ENCODE measurements at places on chromosomes 5 and 9.

- DNase-seq: no peak
These were observed 11.2 kb downstream of the RXRA start for GRCh38 chr9:134337469-134337868.

DNA sequence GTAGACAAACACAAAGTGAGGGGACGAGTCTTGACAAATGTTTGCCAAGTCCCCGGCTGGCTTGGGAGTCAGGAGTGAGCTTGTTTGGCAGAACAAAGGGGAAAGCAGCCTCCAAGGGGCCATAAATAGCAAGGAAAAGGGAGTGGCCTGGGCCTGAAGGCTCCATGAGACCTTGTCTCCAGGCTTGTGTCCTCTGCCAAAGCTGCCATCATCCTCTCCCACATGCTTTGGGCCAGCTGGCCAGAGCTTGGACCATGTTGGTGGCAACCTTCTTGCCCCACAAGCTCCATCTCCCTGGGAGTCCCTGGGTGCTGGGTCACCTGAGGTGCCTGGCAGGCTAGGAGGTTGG, 13.3 kb upstream of the PITX1 start:
- DNase-seq: no peak

DNA sequence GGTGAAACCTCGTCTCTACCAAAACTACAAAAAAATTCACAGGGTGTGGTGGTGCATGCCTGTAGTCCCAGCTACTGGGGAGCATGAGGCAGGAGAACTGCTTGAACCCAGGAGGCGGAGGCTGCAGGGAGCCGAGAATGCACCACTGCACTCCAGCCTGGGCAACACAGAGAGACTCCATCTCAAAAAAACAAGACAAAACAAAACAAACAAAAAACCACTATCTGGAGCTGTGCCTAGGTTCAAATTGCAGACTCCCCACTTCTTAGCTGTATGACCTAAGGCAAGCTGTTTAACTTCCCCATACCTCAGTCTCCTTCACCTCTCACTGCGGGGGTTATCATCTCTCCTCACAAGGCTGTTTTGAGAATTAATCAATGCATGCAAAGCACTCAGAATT, 68.0 kb downstream of the MAPKAP1 start:
- no peak for DNase-seq

DNA sequence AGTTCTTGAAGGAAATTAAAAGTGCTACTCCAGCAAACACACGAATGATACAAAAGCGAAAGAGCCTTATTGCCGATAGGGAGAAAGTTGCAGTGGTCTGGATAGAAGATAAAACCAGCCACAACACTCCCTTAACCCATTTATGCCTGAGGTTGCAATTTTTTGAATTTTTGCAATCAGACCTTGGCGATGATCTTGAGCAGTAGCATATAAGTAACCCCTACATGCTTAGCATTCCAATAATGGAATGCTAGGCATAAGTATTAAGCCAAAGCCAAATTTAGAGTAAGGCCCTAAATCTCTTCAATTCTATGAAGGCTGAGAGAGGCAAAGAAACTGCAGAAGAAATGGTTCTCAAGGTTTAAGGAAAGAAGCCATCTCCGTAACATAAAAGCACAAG, 153.5 kb downstream of the SLC28A3 start:
- no peak for DNase-seq

DNA sequence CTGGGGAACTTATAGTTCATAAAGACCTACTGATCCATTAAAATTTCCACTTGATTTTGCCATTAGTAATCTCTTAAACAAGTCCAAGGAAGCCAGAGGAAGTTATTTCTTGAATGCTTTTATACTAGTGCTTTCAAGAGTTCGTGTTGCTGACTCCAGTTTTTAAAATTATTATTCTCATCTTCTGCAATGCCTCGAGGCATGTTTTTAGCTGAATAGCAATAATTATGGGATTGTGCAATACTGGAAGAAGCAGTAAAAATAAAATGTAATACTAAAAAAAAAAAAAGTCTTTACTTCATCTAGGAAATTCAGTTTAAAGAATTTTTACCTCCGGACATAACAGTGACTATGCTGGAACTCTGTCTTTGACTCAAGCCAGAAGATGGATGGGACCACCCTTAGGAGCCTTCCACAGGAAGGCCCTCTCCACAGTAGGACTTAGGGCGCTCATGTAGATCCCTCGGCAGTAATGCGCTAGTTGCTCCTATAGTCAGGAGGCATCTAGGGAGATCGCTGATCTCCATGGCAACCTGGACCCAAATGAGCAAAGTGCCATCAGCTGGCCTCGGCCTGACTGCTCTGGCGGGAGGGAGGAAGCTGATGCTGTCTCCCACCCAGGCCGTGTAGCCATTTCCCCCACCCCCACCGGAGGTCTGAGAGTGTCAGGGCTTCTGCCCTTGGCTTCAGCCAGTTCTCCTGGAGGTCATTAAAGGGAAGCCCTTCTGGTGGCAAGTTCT, 56.7 kb downstream of the DAPK1 start:
- DNase-seq: no peak

DNA sequence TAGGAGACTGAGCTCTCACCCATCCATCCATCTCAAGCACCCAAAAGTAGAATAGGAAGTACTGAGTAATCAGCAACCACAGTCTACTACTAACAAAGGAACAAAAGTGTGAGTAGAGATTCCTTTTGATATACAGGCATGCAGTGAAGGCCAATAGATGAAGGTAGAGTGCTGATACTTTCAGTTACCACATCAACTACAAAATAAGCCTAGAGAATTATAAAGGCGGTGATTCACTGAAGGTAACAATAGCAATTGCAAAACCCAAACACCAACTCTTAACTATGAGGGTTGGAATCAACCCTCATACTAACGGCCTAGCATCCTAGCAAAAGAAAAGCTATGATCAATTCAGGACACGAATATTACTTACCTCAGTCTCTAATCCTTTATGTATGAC, 992.6 kb downstream of the DNAH5 start:
- no peak for DNase-seq

DNA sequence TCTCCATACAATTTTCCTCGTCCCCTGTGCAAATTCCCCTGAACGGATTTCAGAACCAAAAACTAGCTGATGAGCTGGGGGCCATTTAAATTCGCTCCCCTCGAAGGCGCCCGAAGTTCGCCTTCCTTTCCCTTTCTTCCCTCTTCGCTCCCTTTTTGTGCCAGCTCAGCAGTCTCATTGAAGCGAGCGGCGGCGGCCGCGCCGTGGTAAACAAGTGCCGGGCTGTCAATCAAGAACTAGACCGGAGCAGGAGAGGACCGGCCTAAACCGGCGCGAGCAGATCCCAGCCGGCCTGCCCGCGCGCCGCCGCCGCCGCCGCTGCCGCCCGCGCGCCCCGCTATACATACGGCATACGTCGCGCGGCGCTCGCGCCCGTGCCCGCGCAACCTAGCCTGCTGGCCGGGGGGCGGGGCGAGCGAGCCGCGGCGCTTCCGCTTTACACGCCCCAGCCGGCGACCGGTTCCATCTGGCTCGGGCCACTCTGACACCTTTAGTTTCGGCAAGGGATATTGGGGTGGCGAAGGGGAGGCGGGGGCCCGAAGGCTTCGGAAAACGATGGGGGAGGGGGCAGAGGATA, 3.1 kb downstream of the ARRDC3 start:
- peak; percentile 80 for DNase-seq

DNA sequence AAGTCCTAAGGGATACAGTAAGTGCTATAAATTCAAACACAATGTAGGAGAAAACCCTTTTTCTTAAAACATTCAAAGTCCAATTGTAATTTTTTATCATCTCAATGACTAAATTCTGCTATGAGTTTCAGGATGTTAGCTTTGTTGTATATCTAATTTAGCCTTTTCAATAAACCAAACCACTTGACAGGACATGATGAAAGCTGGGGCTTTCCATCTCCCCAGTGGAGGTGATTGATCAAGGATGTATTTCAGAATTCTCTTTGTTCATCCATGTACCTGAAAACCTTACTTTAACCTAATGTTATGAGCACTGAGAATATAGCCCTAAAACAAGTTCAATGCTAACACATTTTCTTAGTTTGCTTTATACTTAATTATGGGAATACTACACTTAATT, 639.0 kb upstream of the ITGA1 start:
- DNase-seq: no peak

GRCh38 chr5:90170261-90170660, 239.3 kb downstream of the CETN3 start:
- DNase-seq: no peak

- no peak for DNase-seq
These were observed 19.2 kb downstream of the PRRC1 start for GRCh38 chr5:127536687-127537086.

DNA sequence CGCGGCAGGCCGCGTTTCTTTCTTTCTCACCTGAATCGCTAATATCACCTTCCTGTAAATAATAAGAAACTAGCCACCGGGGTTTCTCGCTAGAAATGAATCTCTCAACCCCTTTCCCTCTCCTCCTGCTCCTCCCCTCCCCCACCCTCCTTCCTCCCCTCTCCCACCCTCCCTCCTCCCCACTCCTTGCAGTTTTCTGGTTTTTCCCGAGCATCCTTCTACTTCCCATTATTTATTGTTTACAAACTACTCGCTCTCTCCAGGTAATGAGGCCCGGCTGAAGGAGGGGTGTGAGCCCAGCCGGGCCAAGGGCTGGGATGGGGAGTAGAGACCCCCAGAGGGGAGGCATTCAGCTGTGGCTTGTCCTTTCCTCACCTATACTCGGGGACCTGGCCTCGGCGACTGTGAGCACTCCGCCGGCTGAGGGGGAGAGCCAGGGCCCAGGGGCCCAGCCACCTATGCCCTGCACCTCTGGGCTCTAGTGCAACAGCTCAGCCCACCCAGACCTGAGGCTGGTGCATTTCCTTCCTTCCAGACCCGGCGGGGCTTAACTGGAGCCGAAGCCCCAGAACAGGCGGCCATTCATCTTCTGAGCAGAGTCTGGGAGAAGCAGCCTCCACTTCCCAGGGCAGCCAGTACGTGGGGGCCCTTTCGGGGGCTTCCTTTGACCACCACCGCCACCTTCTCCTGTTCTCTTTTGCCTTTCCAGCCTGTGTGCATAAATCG, 2.1 kb upstream of the IRX4 start:
- DNase-seq: no peak

DNA sequence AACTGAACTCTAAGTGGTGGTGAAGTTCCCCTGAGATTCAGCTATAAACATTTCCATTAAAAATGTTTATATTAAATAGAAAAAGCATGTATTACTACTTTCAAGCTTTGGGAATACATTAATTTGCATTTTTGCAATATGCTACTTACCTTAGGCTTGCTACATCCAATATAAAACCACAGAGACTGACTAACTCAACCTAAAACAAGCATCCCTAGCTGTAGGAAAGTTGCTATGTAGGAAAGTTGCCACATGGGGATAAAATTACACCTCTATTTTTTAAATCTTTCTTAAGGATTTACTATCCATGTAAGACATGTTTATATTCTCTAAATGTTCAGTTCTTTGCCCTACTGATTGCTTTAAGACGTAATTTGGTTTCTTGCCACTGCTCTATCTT, 12.8 kb downstream of the SCAMP1 start:
- no peak for DNase-seq

DNA sequence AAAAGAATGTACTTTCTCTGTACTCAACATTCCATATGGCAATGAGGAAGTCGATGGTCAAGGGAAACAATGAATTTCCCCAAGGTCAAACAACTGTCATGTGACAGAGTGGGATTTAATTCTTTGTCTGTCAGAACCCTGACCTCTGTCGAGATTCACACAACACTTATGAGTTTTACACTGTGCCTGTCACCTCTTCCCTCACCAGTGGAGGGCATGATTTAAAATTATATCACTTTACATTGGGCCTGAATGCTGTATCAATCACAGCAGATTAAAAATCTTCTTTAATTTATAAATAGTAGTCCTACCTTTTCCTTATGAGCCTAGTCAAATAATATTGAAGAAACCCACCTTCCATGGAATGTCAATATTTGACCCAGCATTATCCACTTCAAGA, 276.7 kb downstream of the CDH10 start:
- DNase-seq: no peak

DNA sequence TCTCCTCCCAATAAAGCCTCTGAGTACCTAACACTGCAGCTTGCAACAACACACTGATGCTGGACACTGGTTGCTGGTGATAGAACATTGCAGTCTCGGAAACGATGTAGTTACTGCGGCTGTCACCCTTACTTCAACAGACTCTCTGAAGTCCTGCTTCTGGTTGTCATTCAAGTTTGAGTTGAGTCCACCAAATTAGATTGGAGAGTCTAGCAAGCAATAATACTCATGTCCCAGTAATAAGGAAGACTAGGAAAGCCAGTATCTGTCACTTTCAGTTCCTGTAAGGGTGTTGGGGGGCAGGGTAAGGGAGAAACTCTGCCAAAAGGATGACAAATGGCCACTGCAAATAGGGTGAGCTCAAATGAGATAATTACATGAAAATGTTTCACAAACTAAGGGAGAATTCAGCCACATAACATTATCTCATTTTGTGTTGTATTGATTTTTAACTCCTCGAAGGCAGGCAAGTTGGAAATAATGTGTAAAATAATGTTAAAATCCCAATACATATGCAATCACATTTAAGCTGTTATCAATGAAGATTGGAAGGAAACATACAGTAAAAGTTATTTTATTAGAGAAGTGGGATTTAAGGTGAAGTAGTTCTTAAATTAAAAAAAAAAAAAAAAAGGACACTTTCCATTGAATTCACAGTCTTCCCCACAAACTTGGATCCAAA, 849 bp upstream of the IFT74 start:
- no peak for DNase-seq

GRCh38 chr9:98750364-98751060, 41.8 kb upstream of the GABBR2 start:
- no peak for DNase-seq

DNA sequence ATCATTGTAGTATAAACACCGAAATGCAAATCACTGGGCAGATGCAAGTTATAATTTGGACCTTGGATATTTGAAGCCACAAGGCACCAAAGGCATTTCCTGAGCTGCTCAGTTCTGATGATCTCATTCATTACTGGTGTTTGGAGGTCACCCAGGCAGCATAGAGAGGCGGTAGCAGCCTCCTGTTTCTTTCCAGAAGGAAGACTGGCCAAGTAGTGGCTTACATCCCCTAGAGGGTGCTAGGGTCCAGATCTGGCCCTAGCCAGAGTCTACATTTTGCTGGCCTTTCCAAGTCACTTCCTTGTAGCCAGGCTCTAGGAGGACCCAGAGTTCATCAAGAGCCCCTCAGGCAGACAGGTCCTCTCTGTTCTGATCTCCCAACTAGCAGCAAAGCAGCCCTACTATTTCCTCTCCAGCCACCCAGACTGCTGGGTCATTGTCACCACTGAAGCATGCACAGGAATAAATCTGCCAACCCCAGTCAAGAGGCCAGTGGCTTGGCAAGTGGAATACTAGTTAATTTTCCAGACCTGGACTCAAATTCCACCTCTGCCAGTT, 33.4 kb upstream of the TTC1 start:
- DNase-seq: no peak

GRCh38 chr5:173721601-173722232, 105.3 kb upstream of the BOD1 start:
- DNase-seq: no peak

DNA sequence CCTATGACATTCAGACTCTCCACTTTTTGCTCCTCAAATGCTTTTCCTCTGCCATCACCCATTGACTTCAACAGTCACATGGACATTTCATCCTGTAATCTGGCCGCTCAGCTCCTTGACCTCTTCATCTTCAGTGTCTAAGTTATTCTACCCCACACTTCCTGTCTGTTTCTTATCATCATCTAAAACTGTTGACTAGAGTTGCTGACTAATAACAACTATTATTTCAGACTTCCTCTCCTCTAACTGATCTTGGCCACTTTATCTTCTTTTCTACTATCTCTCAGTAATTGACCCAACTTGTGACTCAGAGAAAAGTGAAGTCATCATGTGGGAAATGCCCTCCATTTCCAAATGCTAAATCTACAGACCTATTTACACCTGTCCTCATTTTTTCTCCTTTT, 254.7 kb upstream of the TRPC7 start:
- no peak for DNase-seq

- DNase-seq: no peak
These were observed 404.8 kb downstream of the MAT2B start for GRCh38 chr5:163910226-163910625.
